Stimulated activated naive CD4-positive, alpha-beta T cell treated with Interleukin-2 at 50 U/mL for 16 hours (primary cell): ENCODE measurements at places on chromosomes 3 and 15.

DNA sequence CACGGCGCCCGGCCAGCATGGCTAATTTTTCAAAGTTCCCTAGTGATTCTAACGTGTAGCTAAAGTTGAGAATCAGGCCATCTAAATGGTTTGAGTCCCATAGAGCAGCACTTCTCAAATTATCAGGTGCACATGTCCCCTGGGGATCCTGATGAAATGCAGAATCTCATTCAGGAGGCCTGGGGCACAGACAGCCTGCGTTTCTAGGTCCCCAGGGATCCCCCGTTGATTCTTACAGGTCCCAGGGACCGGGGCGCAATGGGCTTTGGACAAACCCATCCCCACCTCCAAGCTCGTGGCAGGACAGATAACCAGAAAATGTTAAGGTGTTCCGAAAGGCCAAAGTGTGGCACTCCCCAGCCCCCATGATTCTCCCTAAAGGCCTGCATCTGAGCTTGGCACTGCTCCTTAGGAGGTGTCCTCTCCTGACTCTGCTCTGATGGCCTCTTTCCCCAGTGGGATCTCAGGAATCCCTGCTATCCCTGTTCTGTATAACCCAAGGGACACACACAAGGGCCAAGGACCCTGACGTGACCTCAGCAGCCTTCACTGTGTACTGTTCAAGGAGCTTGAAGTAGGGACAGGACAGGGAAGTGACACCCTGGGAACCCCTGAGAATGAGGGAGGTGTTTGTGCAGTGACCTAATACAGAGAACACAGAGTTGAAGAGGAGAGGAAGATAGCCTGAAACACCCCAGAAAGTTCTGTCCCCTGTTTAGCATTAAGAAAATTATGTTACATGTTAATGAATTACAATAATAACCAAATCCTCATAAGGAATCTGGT lies 8.0 kb downstream of the LRRK1 start:
- no peak for DNase-seq

GRCh38 chr15:61634837-61635236 lies 405.7 kb upstream of the RORA start:
- DNase-seq, result no peak

DNA sequence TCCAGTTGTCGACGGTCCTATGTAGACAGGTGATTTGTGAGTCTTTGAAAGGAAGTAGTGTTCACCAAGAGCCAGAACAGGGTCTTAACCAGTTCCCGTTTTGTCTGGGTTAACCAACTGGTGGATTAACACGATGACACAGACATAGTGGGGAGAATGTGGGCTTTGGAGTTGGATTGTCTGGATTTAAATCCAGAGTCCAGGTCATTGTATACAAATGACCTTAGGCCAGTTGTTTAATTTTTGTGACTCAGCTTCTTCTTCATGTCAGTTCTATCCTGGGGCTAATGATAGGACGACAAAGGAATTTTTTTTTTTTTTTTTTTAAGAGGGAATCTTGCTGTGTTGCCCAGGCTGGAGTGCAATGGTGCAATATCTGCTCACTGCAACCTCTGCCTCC lies 126.7 kb downstream of the LPP start:
- no peak for DNase-seq

GRCh38 chr3:48047841-48048464 lies 31.7 kb upstream of the MAP4 start:
- DNase-seq, result no peak

GRCh38 chr3:160649596-160649995 lies 27.4 kb upstream of the ARL14 start:
- no peak for DNase-seq

DNA sequence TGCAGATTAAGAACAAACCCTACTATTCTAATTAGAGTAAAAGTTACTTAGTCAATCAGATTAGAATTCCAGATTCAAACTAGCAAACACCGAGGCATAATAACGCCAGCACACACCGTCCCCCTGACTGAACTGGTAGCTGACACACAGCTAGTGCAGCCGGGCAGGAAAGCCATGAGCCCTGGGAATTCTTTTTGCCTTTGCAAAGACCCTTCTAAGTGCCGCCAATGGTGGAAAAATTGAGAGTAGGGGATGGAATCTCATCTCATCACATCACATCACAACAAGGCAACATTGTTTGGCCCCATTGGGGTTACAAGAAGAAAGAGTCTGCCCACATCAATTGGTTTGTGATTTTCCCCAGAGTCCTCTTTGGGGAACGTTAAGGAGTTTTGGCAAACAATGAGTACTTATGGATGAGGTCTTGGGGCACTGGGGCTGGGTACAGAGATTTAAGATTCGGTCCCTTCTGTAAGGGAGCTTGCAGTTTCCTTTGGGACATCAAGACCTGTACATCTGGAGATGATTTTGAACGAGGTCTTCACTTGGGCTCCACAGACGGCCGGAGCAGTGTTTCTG lies 120.4 kb upstream of the MEF2A start:
- DNase-seq, result no peak

GRCh38 chr3:157738441-157738840 lies 235.2 kb upstream of the VEPH1 start:
- DNase-seq, result no peak

DNA sequence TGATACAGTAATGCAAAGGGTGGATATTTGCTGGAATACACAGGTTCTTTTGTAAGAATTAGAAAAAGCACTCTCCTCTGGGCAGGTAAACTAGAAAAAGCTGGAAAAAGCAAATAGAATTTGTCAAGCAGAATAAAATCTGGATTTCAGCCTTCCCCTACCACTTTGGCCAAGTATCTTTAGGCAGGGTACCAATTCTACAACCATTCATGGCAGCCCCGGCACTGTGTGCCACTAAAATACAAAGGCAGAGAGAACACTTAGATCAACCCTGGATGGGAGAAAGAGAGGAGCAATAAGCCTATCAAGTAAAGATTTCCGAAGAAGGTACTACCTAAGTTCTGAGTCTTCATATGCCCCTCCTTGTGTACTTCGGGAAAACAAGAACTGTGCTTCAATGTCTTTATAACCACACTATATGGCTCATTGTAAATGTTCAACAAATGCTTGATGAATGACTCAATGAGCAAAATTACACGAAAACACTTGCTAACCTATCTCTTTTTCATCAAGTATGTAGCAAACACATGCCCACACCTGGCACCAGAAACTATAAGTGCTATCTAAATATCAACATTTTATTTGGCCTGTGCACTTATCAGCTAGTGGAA lies 20.8 kb downstream of the STAG1 start:
- DNase-seq, result no peak
